Stimulated activated naive CD4-positive, alpha-beta T cell treated with Interleukin-2 at 50 U/mL for 16 hours (primary cell): ENCODE measurements at places on chromosomes 2 and 18.

DNA sequence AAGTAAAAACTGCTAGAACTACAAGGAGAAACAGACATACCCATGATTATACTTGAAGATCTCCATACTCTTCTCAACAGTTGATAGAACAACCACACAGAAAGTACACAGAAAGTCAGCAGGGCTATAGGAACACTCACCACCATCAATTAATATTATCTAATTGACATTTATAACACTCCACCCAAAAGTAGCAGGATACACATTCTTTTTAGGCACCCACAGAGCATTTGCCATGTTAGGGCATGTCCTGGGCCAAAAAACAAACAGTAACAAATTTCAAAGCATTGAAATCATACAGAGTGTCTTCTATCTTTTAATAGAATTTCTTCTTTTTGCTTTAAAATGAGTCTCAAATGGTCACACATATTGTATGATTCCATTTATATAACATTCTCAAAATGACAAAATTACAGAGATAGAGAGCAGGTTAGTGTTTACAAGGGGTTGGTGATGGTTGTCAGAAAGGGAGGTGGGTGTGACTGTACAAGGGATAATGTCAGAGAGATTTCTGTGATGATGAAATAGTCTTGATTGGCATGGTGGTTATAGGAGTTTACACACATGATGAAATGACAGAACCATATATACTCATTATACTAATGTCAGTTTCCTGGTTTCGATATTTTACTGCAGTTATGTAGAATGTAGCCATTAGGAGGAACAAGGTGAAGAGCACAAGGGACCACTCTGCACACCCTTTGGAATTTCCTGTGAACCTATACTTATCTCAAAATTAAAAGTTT, 82.8 kb downstream of the NCK2 start:
- no peak for DNase-seq

- DNase-seq, result no peak
Measured at GRCh38 chr2:100799686-100800085, 20.3 kb upstream of the NPAS2 start.

DNA sequence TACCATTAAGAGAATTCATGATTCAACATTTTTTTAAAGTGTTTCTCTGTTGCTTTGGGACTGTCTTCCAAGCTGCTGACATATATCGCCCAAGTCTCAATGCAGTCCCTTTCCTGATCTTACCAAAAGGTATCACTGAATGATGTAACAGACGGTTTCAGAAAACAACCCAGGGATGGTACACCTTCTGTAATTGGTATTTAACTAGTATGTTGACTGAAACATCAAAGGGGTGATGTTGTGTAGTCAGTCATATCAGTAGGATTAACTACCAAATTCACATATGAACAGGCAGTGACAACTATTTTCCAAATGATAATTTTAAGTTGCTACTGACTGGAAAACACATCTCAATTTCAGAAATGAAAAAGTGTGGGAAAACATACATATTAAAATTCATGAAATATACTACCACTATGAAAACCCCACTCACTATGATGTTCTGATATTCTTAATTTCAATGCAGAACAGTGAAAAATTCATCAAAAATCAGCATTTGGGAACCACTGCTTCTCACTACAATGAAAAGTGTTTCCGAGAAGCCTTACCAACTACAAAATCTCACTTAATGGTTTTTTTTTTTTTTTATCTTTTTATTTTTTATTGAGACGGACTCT, 59.8 kb downstream of the MEMO1 start:
- DNase-seq, result no peak

GRCh38 chr2:170212625-170213280, 34.8 kb downstream of the MYO3B start:
- DNase-seq, result no peak

DNA sequence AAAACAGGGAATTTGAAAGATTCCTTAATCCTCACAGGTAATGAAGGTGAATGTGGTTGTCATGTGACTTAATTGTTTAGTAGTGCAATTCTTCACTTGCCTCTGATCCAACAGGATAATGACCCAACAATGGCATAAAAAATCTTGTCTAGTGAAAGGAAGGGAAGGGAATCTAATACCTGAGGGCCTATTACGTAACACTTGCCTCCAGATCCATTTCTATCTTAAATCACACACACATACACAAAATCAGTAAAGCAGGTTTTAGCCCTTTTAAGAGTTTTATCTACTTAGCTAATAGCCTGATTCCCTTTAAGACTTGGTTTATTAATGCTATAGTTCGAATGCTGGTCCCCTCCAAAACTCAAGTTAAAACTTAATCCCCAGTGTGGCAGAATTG, 118.6 kb downstream of the TMEM163 start:
- DNase-seq, result no peak

- peak; percentile 63 for DNase-seq
Measured at GRCh38 chr2:64522843-64523428, 1.2 kb upstream of the AFTPH start.

GRCh38 chr18:3175195-3175758, 44.5 kb downstream of the MYOM1 start:
- DNase-seq, result no peak

DNA sequence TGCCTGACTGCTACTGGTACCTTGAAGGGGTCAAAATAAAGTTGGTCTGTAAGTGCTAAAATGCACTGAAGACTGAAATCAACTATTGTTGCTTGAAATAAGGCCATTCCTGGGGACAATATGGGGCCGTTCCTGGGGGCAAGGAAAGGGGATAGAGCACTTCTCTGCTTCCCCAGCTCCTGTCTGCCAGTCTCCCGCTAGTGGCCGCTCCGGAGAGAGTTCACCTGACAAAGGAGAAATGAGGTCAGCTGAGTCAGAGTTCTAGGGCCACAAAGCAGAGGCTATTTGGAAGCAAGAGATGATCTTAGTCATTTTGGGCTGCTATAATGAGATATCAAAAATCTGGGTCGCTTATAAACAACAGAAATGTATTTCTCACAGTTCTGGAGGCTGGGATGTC, 345.9 kb downstream of the TSN start:
- DNase-seq, result no peak

- DNase-seq, result no peak
Measured at GRCh38 chr2:100877555-100877954, 57.6 kb downstream of the NPAS2 start.

DNA sequence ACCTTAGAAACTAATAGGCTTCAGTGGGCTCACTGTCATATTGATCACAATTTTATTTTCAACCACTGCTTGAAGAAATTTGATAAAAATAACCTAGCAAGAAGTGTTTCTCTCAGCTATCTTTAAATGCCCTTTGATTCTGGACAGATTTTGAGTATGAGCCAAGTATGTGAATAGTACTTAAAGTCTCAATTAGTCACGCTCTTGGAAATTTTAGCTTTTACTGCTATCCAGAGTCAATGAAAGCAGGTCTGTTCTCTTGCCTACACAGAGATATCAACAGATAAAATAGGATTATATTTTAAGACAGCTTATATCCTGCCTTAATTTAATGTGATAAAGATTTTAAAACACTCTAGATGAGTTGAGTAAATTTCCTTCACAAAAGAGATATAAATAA, 337.3 kb downstream of the CBLN2 start:
- DNase-seq, result no peak

DNA sequence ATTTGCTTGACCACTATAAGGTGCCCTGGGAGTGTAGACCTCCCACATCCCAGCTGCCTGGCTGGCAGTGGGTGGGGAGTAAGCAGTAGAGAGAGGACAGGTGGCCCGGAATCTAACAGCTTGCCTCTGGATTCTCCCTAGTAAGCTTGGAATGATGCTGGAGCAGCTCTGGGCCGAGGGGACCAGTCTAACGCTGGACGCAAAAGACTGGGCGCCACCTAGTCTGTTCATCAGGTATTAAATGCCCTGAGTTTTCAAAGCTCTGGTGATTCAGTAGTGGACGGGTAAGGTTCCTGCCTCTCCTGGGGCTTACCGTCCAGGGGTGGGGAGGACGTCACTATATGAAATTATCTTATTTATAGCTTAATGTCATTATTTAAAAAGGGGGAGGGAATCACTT, 648 bp upstream of the LYPD6B start:
- DNase-seq, result no peak

DNA sequence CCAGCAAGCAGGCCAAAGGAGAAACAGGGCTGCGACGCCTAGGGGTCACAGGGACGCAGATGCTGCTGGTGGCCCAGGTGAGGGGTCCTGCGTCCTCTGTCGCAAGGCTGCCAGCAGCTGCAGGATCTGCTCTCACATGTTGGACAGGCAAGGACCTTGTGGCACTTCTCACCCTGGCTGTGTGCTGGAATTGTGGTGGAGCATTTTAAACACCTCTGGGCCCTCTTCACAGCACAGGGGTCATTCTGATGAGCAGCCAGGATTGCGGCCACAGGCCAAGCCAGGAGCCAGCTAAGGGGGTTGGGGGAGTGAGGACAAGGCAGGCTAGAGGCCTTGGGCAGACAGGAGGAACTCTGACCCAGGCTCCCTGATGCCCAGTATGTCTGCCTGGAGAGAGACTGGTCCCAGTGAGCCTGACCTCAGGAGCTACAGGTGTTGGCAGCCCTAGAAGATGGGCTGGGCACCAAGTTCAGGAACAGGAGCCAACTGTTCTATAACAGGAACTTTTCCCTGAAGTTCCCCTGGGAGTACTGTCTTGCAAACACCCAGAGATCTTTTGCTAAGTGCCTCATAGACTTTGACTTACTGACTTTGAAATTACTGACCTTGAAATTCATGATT, 40.2 kb downstream of the EFR3B start:
- DNase-seq, result no peak

DNA sequence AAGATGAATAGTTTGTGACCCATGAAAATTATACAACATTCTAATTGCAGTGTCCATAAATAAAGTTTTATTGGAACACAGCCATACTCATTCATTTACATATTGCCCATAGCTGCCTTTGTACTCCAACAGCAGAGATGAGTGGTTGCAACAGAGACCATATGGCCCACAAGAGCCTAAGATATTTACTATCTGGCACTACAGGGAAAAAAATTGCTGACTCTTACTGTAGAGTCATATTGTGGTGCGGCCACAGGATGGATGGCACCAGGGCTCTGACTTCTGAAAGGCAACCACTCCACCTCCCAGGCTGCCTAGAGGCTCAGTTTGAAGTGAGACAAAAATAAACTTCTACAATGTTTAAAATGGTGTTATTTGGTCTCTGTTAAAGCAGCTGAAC, 404.0 kb upstream of the ATP5MC3 start:
- no peak for DNase-seq

DNA sequence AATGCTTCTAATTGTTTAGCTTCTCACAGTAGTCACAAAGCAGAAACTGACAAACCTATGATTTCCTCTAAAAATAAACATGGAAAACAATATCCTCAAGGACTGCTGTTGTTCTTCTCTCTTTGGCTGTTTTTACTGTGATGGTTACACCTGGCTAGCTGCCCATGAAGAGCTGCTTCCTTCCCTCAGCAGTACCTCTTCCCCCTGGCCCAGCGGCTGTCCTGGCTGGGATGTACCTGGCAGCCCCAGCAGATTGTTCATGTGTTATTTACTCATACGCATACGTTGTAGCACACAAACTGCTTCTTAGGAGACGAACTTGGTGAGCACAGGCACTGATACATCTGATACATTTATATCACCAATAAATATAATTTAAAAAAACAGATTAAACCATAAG, 27.4 kb downstream of the NEMP2 start:
- no peak for DNase-seq

DNA sequence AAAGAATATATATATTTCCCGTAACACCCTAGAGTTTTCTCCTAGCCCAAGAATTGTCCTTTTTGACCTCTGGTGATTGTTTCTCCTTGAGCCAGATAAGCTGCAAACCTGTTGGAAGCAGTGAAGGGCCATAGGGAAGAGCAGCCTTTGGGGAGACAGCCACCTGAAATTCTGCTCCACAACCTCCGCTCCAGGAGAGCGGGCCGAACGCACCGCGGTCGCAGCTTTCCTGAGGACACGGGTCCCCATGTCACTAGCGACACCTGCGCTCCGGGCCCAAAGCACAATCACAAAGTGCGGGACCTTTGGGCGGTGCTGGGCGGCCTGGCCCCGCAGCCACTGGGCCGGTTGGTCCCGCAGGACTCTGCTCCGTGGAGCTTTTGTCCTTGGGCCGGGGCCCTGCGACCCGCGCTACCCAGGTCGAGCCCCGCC, 557 bp upstream of the DSG2 start:
- no peak for DNase-seq

DNA sequence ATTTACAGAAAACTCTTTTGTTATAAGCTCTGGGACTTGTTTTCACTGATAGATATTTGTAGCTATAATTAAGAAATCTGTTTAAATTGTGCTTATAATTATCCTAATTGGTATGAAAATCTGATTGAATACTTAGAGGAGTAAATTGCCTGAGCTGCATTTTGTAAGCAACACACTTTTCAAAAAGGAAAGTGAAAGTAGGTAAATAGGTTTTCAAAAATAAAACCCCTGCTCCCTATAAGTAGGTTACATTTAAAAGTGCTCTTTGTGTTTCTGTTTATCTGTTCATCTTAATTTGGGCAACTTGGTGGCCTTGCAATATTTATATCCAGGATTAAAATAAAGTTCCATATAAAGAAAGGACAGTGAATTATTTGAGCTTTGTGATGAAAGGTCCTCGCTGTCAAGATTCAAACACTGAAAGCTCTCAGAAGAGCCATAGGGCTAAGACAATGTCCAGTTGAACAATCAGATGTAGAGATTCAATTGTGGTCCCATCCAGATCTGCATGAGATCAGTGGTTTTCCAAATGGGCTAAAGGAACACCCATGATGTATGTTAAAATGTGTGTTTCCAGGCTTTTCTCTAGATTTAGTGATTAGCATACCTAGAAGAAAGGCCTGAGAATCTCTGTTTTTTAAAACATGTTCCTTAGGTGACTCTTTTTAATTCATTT, 371.6 kb downstream of the RPRM start:
- DNase-seq, result no peak

DNA sequence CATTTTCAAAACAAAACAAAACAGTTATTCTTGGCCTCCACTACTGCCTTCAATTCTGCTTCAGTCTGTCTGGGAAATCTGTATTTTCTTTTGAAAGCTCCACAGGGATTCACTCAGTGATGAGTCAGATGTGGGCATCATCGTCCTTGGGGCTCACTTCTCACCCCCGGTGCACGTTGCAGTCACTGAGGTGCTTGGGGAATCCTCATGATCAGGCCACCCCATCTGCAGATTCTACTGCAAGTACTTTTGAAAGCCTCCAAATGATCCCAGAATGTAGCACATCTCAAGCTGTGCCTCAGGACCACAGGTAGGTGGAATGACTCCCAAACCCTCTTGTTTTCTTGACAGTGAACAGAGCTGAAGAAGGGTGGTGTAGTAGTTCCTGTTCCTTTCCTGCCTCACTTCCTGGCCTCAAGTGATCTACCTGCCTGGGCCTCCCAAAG, 34.3 kb downstream of the LPIN2 start:
- peak; percentile 26 for DNase-seq

GRCh38 chr2:45169339-45170190, 160.3 kb upstream of the SIX2 start:
- no peak for DNase-seq

GRCh38 chr2:233593201-233593600, 24.2 kb upstream of the UGT1A8 start:
- no peak for DNase-seq

- DNase-seq, result no peak
Measured at GRCh38 chr2:135473567-135473966, 57.5 kb downstream of the ZRANB3 start.

GRCh38 chr2:111054791-111055691, 65.7 kb upstream of the BCL2L11 start:
- DNase-seq, result peak; percentile 17
